ENCODE measurements at places on chromosomes 3 and 15.
A peak's percentile ranks its signal among the peaks of the same experiment; 100 is the strongest.

DNA sequence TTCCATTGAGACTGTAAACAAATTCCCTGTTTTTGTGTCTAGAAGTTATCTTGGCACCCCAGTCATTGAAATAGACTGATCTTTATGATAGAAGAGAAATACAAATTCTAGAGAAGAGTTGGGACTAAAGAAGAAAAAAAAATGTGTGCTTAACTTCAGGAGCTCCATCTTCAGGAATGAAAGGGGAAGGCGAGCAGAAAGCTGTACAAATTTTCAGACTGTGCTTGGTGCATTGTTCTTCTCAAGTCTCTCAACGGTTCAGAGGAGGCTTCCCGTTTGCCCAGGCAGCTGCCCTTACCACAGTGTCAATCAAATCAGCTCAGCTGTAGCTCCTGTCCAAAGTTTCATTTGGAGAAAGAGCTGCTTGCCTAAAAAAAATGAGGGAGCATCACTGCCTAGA lies 41.7 kb downstream of the OXSM start:
- DNase-seq = no peak

DNA sequence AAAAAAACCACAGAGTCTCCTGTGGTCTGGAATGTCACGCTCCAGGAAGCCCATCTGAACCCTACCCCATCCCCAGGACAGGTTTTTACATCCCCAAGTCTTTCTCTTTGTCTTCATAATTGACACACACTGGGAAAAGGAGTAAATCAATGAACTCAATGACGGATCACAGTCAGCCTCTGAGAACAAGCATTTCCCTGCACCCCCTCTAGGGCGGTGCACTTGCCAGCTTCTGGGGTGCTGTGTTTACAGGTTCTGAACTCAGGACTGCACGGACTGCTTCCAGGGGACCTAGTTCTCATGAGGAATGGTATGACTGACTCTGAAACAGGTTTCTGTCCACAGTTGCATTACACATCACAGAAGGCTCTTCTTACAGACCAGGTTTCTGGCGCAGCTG lies 81.1 kb downstream of the NUP210 start:
- DNase-seq = no peak

- peak; percentile 96 for DNase-seq
Observed at GRCh38 chr3:61650276-61650675, 88.9 kb downstream of the PTPRG start.

GRCh38 chr3:144754076-144754783 lies 782.6 kb downstream of the DIPK2A start:
- DNase-seq = no peak

DNA sequence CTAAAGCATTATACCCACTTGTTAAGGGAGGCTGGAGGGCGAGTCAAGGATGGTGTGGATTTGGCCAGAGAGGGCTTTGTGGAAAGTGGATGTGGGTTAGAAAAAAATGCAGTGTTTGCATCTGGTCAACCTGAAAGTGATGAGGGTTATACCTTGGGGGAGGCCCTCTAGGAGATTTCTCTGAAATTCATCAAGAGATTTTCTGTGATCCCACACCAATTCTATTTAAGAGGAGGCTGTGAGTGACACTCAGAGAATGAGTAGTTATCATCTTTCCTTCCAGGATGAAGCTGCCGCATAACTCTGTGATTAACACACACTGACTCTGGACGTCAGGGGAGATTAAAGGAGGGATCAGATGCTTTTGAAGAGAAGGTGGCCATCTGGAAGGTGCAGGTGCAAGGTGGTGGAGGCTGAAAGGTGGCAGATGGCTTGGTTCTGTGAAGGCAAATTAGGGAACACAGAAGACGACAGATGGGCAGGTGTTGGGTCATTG lies 54.8 kb downstream of the ANAPC13 start:
- no peak for DNase-seq
